NT2/D1 (cell line): ENCODE measurements at places on chromosomes 5 and 9.

DNA sequence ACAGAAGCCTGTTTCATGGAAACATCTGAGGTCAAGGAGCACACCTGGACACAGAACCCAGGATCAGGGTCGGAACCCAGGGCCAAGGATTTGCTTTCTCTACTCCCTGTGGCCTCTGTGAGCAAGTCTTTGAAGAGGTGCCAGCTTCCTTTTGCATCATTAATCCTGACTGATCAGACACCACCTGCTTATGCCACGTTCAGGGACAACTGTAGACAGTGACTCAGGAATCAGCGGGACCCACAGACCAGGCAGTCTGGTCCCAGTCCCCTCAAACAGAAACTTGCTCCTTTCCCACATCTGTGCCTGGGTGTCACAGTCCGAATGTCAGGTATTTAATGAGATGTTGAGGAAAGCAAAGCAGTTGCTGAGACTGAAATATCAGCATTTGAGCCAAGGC lies 154.8 kb downstream of the SGCD start:
- no peak for DNase-seq

GRCh38 chr9:125632321-125633115 lies 74.5 kb downstream of the MAPKAP1 start:
- DNase-seq, result no peak

DNA sequence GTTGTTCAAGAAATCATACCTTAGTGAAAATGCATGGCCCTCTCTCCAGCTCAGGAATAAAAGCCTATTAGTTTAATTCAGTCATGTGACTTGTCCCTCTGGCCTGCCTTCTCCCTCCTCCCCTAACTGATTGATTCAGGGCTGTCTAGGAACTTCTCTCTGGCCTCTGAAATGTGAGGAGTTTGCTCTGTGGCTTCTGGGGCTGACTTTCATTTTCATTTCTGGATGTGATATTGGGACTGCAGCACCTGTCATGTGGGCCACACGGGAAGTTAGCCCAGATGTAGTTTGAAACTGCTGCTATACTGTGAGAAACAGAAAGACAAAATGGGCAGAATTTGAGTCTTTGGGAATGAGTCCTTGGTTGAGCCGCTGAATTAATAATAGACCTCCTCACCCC lies 44.8 kb downstream of the PARP8 start:
- no peak for DNase-seq

DNA sequence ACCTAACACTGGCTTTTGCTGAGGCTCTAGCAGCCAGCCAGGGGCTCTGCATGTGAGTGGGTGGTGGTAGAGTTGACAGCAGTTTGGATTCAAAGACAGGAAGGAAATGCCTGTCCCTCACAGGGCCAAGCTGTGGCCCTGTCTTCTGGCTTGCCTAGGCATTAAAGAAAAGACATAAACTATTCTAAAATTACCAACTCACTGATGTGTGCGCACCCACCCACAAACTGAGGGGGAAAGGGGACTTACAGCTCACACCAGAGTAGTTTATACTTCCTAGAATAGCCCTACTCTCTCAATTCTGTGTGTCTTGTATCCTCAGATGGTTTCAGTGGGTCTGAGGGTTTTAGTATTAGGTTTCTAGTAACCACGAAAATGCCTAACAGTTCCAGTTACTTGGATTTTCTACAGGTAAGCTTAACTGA lies 18.3 kb upstream of the IL13 start:
- DNase-seq, result no peak

DNA sequence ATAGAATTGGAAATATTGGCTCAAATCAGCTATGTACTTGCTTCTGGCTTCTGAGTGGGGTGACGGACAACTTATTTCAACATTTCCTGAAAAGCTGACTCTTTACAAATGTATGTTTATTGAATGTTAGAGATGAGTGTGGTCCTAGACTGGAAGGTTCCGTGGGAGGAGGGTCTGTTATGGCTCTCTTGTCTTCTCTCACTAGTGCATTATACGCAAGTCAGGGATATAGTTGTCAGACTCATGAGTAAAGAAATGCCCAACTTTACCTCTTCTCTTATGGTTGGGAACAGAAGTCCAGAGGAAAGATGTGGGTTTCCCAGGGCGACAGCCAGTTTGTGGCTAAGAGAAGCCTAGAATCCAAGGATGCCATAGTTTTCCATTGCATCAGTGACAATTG lies 839.3 kb upstream of the WWC1 start:
- no peak for DNase-seq

- no peak for DNase-seq
Measured at GRCh38 chr9:99647604-99648003, 174.1 kb upstream of the NR4A3 start.

DNA sequence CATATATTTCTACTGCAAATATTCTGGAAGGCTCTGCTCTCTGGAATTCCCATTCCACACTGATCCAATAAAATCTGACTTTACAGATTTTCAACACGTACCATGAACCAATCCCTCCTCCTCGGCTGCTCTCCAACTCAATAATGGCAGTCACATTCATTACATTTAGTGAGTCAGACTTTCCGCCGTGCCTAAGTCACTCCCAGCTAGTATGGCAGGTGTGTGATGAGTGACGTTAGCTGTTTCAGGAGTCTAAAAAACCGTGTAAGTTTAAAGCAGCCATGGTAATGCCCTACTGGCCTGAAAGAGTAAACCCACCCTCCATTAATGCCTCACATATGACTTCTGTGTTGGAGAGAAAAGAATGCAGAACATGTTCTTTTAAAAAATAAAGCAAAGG lies 3.3 kb downstream of the FBN2 start:
- DNase-seq, result no peak

DNA sequence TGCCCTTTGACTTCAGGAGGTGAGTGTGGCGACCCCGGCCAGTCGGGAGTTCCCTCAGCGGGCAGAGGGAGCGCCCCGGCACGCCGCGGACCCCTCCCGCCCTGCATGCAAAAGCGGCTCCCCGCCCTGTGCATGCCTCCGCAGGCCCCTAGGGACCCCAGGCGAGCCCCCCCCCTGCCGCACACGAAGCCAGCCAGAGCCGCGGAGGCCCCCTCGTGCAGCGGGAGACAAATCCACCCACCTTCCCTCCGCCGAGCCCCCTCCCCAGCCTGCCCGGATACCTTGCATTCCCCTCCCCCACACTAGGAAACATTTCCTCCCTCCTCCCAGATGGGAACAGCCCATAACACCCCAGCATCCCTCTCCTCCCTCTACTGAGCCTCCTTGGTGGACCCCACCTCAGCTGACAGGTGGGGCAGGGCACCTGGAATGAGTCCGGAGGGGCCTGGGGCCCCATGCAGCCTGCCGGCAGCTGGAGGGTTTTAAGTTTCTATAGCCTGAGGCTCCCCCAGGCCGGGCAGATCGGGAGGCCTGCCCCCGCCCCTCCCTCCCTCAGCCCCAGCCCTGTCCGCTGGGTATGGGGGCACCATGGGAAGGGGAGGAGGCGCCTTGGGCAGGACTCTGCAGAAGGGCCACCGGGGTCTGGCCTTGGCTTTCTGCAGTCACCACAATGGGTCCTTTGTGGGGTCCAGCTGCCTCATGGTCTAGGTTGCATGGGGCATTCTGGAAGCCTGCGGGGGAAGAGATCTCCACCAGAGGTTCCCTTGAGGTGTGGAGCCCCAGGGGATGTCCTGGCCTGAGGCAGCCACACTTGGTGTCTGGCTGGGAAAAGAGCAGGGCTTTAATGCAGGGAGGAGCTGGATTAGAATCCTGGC lies 601 bp downstream of the ERGIC1 start:
- no peak for DNase-seq

GRCh38 chr9:123129423-123129822 lies 96.0 kb downstream of the GPR21 start:
- no peak for DNase-seq

DNA sequence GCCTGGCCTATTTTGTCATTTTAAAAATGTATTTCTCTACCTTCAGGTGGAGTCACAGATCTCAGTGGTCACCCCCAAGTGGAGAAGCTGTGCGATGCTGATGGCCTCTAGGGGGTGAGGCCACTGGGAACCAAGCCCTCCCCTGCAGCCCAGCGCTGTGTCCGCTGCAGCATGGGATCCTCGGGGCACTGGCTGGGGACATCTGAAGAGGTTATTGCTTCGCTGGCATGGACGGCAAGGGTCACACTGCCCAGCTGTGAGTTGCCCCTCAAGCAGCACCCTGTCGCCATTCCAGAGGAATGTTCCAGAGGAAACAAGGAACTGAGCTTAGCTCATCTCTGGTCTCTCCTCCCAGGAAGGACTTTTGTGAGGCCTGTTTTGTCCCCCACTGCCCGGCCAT lies 119.6 kb upstream of the S1PR3 start:
- DNase-seq, result no peak

DNA sequence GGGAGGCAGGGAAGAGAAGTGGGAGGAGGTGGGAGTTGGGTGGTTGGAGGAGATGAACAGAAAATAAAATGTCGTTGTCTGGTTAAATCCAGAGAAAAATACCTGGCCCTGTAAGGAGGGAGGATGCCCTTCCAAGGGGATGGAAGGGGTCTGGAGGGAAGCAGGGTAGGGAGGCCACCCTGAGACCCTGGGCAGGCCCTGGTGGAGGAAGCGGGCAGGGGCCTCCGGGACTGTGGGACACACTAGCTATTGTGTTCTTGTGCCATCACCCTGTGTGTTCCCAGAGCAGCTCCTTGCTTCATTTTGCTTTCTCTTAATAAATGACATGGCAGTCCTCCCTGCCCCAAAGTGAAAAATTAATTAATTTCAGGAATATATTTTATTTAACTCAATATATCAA lies 11.8 kb upstream of the CD180 start:
- DNase-seq, result no peak

DNA sequence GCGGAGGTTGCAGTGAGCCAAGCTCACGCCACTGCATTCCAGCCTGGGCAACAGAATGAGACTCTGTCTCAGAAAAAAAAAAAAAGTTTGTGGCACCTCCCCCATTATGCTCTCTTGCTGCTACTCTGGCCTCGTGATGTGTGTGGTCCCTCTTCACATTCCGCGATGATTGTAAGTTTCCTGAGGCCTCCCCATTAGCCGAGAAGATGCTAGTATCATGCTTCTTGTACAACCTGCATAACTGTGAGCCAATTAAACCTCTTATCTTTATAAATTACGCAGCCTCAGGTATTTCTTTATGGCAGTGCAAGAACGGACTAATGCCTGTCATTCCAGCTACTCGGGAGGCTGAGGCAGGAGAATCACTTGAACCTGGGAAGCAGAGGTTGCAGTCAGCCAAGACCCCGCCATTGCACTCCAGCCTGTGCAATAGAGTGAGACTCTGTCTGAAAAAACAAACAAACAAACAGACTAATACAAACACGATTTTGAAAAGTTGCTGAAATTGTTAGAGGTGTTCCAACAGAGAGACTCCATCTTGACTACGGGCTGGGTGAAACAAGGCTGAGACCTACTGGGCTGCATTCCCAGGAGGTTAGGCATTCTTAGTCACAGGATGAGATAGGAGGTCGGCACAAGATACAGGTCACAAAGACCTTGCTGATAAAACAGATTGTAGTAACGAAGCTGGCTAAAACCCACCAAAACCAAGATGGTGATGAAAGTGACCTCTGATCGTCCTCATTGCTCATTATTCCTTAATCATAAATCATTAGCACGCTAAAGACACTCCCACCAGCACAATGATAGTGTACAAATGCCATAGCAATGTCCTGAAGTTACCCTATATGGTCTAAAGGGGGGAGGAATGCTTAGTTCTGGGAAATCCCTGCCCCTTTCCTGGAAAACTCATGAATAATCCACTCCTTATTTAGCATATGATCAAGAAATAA lies 8.3 kb upstream of the AFF4 start:
- DNase-seq, result no peak

- DNase-seq, result no peak
Measured at GRCh38 chr9:102892025-102892424, 103.1 kb upstream of the CYLC2 start.

DNA sequence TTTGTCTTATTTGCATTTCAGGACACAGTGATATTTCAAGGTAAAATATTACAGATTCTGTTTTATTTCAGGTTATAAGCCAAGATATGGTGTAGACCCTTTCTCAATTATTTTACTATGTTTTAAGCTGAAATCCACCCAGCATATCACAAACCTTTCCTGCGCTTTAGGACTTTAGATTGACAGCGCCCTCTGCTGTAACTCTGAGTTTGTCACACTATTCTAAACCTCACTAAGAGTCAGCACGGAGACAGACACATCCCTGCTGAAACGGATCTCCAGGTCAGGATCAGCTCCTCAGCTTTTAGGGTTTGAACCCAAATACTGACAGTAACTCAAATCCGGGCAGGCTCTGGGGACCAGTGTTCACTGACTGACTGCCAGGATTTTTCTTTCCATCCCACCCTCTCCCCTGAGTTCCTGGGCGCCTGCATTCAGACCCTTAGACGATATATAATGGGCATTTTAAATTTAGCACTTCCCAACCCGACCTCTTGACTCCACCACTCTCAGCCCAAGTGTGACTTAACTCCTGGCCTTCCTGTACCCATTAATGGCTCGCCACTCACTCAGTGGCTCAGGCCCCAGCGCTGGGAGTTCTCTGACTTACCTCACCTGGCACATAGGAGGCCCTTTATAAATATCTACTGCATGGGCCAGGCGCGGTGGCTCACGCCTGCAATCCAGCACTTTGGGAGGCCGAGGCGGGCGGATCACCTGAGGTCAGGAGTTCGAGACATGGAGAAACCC lies 33.5 kb downstream of the TLX3 start:
- DNase-seq, result peak; percentile 52

GRCh38 chr9:112013266-112013665 lies 116.7 kb downstream of the UGCG start:
- DNase-seq, result no peak

GRCh38 chr5:95784514-95785302 lies 37.8 kb downstream of the GLRX start:
- DNase-seq, result no peak

- DNase-seq, result no peak
Measured at GRCh38 chr9:137229903-137230704, 597 bp upstream of the SLC34A3 start.

DNA sequence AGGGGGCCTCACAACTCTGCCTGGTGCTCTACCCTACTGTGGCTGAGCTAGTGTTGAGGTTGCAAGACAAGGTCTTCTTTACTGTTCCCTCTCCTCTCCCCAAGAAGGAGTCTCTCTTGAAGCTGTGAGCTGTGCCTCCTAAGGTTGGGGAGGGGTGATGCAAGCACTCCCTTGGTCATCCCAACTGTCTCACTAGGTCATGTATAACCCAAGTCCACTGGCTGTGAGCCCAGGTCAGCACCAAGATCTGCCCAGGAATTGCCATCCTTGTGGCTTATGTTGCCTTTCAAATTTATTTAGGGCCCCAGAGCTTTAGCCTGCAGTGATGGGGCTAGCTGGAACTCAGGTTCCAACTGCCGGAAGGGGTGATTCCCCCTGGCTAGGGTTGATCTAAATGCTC lies 10.3 kb upstream of the YTHDC2 start:
- DNase-seq, result no peak
